ENCODE measurements at places on chromosomes 7 and 10.

- DNase-seq, result no peak
Observed at GRCh38 chr10:113425541-113425951, 127.3 kb upstream of the HABP2 start.

DNA sequence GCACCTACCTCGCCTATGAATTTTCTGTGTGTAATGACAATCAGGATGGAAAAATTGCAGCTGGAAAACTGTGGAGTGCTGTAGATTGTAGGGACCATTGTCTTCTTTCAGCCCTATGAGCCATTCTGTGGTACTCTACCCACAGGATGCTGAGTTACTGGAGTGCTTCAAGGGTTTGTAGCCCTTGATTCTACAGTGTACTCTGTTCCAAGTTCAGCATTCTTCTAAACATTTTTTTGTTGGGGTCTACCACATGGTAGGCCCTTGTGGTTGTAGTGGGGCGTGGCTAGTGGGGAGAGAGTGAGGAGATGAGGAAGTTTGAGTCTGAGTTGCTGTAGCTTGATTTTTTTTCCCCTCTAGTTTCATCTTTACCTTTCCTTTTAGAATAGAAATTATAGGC is 33.5 kb downstream of the REEP3 start:
- peak; percentile 91 for DNase-seq

DNA sequence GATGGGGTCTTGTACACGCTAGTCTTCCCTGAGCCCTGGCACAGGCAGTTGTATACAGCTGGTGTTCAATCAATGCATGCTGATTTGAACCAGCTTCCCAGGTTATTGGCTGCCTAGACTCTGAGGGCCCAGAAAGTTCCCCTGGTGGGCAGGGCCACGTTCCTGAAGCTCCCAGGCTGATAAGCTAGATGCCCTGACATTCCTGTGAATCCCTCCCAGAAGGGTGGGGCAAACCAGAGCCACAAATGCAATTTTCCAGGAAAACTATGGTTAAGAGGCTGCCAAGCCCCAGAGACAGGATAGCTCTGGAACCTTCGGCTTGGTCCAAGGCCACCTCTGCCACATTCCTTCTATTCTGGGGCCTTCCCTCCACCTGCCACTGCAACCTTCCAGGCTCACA is 78.2 kb downstream of the FAM53B start:
- no peak for DNase-seq

- no peak for DNase-seq
Observed at GRCh38 chr7:107860279-107860961, 30.6 kb upstream of the DLD start.

DNA sequence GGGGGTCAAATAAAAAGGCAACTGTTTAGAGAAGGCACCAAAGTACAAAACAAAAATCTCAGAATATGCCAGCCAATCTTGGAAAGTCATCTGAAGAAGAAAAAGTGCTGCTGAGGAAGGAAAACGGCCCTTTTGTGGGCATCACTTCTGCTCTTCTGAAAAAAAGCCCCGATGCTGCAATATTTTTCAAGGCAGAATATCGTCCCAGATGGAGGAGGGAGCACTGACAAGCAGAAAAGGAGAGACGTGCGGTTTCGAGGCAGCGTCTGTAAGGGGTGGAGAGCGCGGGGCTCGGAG is 959 bp upstream of the ATRNL1 start:
- peak; percentile 38 for DNase-seq

- no peak for DNase-seq
Observed at GRCh38 chr7:157721468-157722136, 384.8 kb downstream of the DNAJB6 start.

GRCh38 chr10:19048489-19048888 is at the start of gene MALRD1:
MALRD1 (plus strand) TSS chr10:19048801; CDS start chr10:19048939, 138 bp downstream.
- DNase-seq, result no peak

GRCh38 chr7:128741491-128741890 is 2.3 kb downstream of the CALU start:
- no peak for DNase-seq

GRCh38 chr7:25625306-25625992 is 397.2 kb upstream of the NPVF start:
- DNase-seq, result peak; percentile 94

DNA sequence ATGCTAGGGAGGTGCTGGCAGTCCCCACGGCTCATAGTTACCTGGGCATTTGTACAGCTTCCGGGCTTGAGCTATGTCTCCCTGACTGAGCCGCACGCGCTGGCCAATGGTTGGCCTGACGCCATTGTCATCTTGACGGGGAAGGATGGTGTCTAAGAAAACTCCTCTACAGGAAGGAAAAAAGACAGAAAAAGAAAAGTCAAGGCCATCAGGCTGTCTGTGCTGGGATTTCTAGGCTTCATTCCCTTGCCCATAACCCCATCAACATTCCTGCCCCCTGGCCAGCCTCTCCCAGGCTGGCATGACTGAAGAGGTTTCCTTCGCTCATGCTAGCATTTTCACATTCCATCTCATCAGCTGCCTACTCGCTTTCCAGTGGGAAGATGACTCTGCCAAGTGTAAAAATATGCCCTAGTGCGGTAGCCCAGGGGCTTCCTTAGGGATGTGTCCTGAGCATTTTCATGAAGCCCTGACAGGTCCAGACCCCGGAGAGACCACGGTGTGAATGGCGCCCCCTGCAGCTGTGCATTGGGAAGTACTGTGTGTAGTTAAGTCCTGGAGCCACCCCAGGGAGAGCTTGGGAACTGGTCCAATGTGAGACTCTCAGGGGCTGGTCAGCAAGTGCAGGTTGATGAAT is 54.5 kb upstream of the OPALIN start:
- DNase-seq, result no peak

GRCh38 chr7:2879354-2879753 is 35.2 kb upstream of the GNA12 start:
- DNase-seq, result no peak

DNA sequence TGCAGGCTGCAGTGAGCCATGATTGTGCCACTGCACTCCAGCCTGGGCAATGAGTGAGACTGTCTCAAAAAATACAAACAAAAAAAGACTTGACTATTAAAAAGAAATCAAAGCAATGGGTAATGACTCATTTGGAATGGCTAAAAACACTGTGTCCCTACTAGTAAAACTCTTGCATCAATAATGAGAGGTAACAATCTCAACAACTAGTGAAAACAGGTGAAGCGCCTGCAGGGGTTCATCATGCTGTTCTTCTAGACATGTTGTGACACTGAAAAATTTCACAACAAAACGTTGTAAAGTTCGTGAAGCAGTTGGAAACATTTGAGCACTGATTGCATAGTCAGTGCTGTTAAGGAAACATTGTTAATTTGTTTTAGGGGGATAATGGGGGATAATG is 26.9 kb upstream of the SLC29A4 start:
- DNase-seq, result no peak

DNA sequence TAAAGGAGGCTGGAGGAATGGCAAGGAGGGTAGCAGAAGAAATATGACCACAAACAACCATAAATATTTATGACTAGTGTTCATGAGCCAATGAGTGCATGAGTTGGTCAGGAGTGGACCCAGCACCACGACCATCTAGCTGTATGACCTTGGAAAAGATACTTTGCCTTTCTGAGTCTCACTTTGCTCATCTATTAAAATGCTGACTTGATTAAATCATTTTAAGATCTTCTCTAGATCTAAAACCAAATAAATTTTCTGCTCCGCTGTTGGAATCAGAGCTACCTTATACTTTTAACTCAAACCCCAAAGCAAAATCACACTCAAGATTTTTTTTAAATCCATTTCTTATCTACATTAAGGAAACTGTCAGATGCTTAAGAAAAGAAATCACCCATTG is 207.0 kb downstream of the GPAM start:
- DNase-seq, result no peak

DNA sequence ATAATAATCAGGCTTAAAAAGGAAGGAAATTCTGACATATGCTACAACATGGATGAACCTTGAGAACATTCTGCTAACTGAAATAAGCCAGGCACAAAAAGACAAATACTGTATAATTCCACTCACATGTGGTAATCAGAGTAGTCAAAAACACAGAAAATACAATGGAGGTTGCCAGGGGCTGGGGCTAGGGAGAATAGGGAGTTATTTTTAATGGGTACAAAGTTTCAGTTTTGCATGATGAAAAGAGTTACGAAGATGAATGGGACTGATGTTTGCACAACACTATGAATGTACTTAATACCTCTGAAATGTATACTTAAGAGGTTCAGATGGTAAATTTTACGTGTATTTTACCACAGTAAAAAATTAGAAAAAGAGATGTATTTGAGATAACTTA is 145.6 kb downstream of the DOCK4 start:
- DNase-seq, result no peak

DNA sequence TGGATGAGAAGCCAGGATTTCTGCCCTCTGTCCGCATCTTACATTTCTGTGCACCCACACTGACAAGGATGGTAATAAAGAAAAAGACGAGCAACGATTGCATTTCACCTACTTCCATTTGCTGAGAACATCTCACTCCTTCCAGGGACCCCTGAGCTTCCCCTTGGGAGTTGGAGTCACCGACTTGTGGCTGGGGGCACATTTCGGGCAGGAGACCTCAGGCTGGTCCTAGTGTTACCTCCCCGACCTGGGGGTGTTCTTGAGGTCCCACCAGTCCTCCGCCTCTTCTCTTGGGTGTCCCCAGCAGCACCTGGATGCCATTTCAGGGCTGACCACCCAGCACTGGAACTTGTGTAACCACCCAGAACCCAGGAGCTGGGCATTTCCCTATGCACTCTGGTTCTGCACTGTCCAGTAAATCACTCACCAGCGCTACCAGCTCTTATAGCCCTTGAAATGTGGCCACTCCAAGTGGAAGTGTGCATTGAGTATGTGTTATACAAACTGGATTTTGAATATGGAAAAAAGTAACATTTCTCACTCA is 84.9 kb downstream of the LANCL2 start:
- no peak for DNase-seq

- no peak for DNase-seq
Observed at GRCh38 chr10:17652585-17652984, 8.6 kb downstream of the STAM start.

- no peak for DNase-seq
Observed at GRCh38 chr7:104795086-104795485, 218.9 kb upstream of the KMT2E start.

GRCh38 chr7:104971290-104972071 is 42.5 kb upstream of the KMT2E start:
- DNase-seq, result no peak

DNA sequence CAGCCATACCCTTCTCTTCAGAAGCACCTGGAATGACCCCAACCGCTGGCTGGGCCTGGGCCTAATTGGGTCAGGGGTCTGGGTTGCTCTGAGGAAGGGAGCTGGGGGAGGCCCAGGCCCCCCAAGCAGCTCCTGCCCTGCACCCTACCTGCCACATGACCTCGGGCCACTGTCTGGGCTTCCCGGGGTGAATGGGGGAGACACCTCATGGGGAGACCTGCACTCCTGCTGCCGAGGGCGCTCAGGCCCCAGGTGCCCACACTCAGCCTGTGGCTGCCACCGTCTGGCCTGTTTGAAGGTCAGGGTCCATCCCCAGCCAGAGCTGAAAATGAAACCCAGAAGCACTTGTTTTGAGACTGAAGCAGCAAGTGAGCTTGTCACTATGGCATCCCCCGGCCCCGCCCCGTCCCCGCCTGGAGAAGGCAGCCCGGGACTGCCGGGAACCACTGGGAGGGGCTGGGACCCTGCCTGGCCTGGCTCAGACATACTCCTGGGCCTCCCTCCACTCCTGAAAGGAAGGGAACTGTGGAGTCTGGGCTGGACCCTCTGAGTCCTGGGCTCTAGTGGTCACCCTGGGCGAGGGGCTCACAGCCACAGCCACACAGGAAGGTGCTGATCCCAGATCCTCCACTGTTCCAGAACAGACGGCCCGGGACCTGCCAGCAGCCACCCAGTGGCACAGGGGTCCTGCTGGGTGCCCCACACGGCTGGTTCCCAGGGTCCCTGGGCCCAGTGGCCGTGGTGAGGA is 7.4 kb upstream of the MICALL2 start:
- no peak for DNase-seq

- DNase-seq, result no peak
Observed at GRCh38 chr7:47664650-47665195, 82.8 kb upstream of the TNS3 start.

- DNase-seq, result no peak
Observed at GRCh38 chr10:116868722-116869121, 19.4 kb downstream of the ENO4 start.

GRCh38 chr7:99109108-99110051 is 34.5 kb downstream of the SMURF1 start:
- DNase-seq, result peak; percentile 81

GRCh38 chr7:2037808-2038522 is 194.8 kb downstream of the MAD1L1 start:
- no peak for DNase-seq

GRCh38 chr10:98878921-98879320 is 356.7 kb downstream of the HPSE2 start:
- no peak for DNase-seq

GRCh38 chr7:51589111-51589510 is 272.5 kb upstream of the COBL start:
- DNase-seq, result no peak

- DNase-seq, result no peak
Observed at GRCh38 chr10:62959553-62959952, 143.4 kb upstream of the EGR2 start.

DNA sequence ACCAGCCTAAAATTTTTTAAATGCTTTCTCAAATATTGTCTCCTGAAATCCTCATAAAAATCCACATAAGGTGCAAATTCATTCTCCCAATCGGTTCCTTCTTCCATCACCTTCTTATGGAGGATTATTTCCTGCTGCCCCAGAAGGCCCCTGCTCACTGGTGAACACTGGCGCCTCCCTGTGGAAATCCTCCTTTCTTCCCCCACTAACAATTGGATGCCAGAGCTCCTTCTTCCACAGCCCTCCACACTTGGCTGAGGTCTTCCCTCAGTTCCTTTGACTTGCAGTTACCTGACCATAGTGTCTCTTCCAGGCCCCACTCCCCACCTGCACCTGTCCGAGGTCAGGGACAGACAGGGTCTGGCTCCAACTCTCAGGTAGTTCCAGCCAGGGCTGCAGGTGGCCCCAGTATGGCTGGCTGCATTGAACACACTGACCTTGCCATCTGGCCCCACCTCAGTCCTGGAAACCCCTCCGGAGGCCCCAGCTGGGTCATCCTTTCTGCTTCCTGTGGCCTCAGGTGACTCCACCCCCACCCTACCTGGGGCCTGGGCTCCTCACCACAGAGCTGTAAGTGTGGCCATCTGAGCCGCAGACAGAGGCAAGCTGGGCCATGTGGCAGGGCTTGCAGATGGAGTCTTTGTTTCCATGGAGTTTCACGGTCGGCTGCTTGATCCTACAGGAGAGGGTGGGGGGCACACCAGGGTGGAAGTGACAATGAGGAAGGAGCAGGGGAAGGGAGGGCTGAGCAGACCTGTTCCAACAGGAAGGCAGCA is 18.4 kb downstream of the SPOCK2 start:
- DNase-seq, result peak; percentile 15

DNA sequence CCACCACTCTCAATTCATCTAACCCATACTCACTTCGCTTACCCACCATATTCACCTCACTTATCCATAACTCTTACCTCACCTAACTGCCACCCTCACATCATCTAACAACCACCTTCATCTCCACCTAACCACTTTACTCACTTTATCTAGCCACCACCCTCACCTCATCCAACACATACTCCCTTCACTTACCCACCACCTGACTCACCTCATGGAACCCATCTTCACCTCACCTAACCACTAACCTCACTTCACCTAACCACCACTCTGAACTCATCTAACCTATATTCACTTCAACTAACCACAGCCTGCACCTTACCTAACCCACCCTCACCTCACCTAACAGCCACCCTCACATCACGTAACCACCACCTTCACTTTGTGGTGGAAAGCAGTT is 84.2 kb downstream of the VIPR2 start:
- DNase-seq, result no peak

- peak; percentile 48 for DNase-seq
Observed at GRCh38 chr10:69801434-69802315, at the start of gene COL13A1. COL13A1 (plus strand) TSS chr10:69801906; CDS start chr10:69802424, 518 bp downstream.

Data from Kasumi-1 (cell line).